Right renal pelvis (tissue), 4 donors: ENCODE measurements at places on chromosomes 7 and 10. TPM values are rescaled to one million over a fixed set of nuclear protein-coding genes. Genes with fewer than 3 reads are reported as not detected.

Gene SRI
- polyA plus RNA-seq = 166 TPM

DNA sequence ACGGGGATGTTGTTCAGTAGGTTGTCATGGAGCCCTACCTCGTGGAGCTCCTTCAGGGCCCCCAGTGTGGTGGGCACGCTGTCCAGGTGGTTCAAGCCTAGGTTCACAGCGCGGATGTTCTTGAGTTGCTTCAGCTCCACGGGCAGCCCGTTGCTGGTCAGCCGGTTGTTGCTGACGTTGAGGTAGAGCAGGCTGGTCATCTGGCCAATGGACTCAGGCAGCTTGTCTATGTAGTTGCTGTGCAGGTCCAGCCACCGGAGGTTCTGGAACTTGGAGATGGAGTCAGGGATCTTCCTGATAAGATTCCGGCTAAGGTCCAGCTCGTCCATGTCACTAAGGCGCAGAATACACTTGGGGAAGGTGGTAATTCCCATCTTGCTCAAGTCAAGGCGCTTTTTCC lies 26.0 kb downstream of the LRRC18 start:
- DNase-seq = no peak

Gene POU6F2
- polyA plus RNA-seq = 0.21 TPM

GRCh38 chr10:76111986-76112825 lies 680.8 kb downstream of the LRMDA start:
- DNase-seq = no peak

Gene CYCS
- 191 TPM for polyA plus RNA-seq

Gene CADPS2
- polyA plus RNA-seq = 47.6 TPM
